ENCODE measurements at places on chromosomes 13 and 19. TPM values are rescaled to one million over a fixed set of nuclear protein-coding genes. Genes with fewer than 3 reads are reported as not detected.

SIGLEC8 gene
- 0.34 TPM for total RNA-seq

PSG11 gene
- total RNA-seq = not detected

FXYD1 gene
- total RNA-seq = 148 TPM

LILRA1 gene
- total RNA-seq = not detected

N4BP2L1 gene
- 7.4 TPM for total RNA-seq

ASPDH gene
- total RNA-seq = not detected

GRCh38 chr19:39996218-39996810 lies 546 bp upstream of the ZNF546 start:
- no peak for DNase-seq

GRCh38 chr19:12872941-12873890 lies 8.0 kb downstream of the DNASE2 start:
- no peak for DNase-seq

- DNase-seq = no peak
Measured at GRCh38 chr13:95254339-95254738, 46.9 kb downstream of the ABCC4 start.

DNA sequence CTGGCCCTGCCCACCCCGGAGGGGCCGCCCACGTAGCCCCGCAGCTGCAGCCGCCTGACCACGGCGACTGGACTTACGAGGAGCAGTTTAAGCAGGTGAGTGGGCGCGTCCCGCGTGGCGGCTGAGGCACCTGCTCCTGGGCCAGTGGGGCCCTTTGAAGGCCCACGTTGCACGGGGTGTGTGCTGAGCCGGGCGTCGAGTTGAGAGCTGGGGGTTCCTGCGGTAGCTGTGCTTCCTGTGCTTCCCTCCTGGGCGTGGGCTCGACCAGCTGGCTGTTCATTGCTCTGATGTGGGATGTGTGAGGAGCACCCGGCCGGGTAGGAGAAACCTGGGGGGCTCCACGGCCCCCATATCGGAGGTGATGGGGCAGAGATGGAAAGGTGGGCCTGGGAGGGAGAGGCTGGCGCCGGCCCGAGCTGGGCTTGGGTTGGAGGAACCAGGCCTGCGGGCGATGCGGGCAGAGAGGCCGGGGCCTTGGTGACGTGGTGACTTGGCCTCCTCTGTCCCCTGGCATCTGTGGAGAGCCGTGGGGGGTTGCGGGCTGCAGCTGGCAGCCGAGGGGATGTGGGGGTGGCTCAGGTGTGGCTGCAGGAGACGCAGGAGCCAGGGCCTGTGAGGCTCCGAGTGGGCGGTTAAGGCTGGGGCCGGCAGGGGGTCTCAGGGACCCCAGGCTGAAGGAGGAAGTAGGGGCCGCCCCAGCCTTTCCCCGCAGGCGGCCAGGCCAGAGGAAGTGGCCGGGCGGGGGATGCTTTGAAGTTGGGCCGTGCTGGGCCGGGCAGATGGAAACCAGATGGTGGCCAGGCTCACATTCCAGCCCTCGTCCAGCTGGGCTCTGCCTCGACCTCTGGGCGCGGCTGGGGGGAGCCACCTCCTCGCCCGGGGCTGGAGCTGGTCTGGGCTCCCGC lies 7.1 kb downstream of the ARID3A start:
- DNase-seq = peak; percentile 81

DNA sequence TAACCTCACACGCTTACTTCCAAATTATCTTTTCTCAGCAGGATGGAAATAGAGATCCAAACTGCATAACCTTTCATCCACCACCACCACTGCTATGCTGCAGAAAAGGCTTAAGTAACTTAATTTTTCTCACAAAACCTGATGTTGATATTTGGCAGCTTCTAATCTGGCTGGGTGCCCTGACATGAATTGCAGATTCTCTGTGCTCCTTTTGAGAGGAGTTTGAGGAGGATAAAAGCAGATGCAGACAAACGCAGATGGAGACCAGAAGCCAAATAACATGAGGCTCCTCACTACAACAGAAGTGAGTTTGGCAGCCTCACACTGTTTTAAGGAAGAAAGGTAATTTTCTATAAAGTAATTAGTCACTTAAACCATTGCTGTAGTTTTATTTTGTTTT lies 646.2 kb upstream of the ATXN8OS start:
- no peak for DNase-seq

GRCh38 chr19:2087621-2088100 lies 8.5 kb downstream of the MOB3A start:
- DNase-seq = no peak

DNA sequence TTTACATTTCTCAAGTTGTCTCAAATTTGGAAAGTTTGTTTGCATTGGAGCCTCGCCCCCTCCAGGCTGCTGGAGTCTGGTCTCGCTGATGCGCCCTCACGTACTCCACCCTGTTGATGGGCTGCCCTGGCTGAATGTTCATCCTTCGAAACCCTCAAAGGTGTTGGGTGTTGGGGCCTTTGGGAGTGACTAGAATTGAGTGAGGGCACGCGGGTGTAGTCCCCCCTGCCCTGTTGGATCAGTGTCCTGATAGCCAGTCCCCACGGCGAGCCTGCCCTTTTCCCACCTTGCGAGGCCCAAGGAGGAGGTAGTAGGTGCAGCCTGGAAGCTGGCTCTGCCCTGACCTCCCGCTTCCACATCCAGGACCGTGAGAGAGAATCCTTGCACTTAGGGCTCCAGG lies 14.8 kb downstream of the TFDP1 start:
- DNase-seq = no peak

DNA sequence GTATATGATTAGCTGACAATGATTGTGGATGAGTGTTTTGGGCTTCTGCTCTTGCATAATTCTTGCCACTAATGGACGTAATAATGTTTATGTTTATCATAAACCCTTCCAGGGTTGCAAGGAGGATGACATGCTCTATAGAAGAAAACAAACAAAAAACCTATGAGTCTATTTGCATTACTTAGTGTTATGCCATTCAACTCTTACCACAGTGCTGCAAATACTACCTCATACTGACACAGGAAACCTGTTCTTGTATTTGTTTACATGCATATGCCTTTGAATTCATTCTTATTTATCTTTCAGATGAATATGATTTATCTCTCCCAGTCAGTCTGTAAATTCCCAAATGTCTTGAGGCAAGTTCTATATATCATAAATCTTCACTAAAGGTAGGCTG lies 39.6 kb upstream of the FREM2 start:
- no peak for DNase-seq

GRCh38 chr19:37943480-37943879 lies 36.5 kb downstream of the SIPA1L3 start:
- DNase-seq = no peak

DNA sequence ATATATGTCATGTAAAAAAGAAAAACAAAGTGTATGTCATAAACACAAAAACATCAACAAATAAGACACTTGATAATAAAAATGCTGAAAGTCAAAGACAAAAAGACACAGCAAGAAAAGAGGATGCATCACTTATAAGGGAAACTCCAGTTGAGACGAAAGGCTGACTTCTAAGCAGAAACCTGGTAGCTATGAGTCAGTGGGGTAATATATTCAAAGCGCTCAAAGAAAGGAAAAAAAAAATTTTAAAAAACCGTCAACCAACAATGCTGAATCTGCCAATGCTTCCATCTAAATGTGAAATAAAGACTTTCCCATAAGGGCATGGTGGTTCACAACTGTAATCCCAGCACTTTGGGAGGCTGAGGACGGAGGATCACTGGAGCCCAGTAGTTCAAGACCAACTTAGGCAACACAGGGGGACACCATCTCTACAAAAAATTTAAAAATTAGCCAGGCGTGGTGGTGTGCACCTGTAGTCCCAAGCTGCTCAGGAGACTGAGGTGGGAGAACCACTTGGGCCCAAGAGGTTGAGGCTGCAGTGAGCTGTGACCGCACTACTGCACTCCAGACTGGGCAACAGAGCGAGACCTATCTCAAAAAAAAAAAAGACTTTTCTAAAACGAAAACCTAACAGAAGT lies 24.0 kb downstream of the USP12 start:
- DNase-seq = no peak

GRCh38 chr19:28726533-28727479 lies 486.1 kb downstream of the UQCRFS1 start:
- DNase-seq = no peak

DNA sequence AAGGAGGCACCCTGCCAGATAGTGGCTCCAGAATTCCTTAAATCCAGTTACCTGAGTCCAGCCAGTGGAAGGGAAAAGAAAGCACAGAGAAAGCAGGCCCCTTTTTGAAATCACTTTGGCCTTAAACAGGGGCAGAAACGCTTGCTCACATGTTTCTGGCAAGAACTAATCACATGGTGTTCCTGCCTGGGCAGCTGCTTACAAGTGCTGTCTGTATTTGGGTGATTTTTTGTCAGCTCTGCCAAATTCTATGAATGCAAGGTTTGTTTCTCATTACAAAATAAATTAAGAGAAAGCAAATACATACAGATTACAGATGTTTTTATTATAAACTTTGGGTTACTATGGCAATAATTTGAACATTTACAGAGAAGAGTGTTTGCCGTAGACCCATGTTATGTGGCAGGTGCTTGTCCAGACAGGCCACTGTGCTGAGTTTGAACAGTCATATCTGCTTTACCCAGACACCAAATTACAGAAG lies 1237.8 kb downstream of the SLITRK5 start:
- no peak for DNase-seq

- DNase-seq = no peak
Measured at GRCh38 chr19:6935618-6936017, 48.2 kb downstream of the ADGRE1 start.

GRCh38 chr19:21128901-21129698 lies 12.7 kb upstream of the ZNF431 start:
- DNase-seq = no peak

GRCh38 chr13:55893540-55893939 lies 1247.2 kb upstream of the PRR20A start:
- no peak for DNase-seq

DNA sequence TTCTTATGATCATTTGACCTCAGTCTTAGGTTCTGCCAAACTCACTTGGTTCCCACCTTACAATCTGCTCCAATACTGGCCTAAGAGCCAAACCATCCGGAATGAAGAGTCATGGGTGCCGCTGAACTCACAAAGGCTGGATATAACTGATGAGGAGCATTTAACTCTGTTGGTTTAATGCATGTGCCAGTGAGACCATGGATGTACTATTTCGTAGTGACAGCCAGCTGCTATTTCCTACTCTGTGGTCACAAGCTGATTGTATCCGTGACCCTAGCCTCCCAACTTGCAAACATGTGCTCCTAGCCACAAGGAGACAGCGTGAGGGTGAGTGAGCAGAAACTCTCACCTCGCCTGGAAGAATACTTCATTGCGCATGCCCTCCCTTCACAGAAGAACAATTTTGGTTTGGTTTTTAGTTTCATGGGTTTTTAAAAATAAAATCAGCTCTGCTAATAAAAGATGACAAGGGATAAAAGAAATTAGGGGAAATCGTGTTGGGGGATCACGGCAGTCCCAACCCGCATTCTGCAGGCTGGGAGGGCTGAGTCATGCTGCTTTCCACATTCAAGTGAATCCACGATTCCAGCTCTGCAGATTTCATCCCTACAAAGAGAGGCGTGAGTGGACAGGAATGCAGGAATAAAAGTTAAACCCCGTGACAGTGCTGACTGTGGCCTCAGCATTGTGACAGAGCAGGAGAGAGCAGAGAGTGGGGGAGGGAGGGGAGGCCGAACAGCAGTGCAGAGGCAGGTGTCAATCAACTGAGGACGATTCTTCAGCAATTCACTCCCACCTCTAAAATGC lies 66.8 kb upstream of the RAP2A start:
- DNase-seq = peak; percentile 50

DNA sequence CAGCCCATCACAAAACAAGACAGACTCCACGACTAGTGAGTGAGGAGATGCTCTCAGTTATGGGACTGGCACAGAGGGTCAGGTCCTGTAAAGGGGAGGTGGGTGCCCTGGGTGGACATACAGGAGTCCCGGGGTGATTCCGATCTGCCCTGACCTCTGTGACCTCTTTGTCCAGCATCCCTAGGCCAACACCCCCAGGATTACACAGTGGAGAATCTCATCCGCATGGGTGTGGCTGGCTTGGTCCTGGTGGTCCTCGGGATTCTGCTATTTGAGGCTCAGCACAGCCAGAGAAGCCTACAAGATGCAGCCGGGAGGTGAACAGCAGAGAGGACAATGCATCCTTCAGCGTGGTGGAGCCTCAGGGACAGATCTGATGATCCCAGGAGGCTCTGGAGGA lies 6.4 kb upstream of the LILRA1 start:
- no peak for DNase-seq

GRCh38 chr13:101523154-101524131 lies 71.0 kb downstream of the ITGBL1 start:
- DNase-seq = no peak

DNA sequence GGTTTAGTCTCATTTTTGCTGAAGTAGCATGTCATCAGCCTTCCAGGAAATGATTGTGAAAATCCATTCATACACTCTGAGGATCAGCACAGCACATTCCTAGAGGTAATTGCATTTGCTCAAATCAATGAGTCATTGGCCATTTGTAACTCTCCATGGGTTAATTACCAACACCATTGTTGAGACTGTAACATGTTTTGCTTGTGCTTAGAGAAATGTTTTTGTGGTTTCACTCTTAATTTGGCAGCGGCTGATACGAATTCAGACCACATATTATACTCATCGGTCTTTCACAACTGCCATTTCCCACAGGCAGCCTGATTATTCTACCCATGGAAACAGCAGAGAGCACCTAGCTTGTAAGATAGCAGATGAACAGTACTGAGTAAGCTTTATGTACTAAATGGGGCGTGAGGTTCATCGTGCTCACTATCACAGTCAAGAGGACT lies 110.3 kb downstream of the NHLRC3 start:
- no peak for DNase-seq
